ENCODE measurements at places on chromosomes 2 and 18.

GRCh38 chr2:23145460-23145859 lies 239.5 kb upstream of the KLHL29 start:
- no peak for DNase-seq

DNA sequence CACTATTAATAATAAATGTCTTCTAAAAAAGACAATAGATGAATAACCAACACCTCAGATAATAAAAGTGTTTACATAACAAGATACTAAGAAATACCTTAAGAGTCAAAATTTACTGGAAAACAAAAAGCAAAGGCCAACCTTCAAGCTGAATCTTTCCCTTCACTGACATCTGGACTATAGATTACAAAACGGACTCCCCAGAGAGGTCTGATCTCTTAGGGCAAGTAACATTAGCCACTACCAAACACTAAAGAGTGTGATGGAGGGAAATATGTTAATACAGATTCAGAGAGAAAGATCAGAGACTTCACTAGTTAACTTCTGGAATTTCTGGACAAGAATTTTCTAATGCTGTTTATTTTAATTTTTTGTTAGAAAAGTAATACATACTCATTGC lies 13.9 kb downstream of the CLASP1 start:
- DNase-seq = no peak

- DNase-seq = no peak
Observed at GRCh38 chr2:100036793-100037192, 105.6 kb downstream of the AFF3 start.

DNA sequence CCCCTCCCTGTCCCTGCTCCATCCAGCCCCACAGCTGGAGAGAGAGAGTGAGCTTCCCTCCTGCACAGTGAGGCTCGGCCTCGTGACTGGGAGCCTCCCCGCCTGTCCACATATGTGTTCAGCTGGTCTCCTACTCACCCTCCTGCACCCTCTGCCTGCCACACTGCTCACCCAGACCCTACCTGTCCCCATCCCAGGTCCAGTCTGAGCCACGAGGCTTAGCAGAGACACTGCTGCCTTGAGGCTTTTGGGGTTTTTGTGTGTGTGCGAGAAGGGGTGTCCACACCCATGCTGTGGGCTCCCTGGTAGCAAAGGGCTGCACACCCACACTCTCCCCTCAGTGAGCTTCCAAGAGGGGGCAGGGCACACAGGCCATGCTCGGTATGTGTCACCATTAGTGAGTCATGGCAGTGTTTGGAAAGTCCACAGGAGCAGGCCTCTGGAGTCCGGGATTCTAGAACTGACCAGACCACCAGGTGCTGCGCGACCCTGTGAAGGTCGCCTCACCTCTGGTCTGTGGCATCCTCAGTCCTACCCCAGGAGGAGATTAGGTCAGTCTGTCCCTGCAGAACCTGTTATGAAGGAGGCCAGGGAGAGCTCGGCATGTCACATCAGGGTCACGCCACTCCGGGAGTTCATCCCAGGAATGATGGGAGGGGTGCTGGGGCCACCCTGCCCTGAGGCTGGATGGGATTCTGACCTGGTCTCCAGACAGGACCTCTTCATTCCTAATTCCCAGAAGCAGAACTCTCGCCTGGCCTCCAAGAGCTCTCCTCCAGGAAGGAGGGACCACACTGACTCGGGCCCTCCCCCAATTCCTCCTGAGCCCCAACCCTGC lies 39.9 kb upstream of the SMAD7 start:
- no peak for DNase-seq

DNA sequence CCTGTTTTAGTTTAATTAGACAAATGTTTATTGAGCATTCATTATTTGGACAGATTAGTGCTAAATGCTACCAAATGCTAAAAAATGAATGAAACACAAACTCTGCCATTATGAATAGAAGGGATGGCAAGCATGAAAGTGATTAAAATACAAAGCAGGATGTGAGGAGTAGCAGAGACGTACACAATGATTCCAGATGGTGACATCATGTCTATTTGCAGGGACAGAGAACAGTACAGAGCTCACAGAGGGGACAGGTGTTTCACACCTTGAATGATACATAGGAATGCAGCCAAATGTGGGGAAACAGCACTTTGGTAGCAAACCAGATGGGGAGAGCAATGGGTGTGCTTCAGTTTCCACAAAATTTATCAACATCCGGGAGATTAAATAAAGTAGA lies 76.3 kb downstream of the CD226 start:
- DNase-seq = no peak

DNA sequence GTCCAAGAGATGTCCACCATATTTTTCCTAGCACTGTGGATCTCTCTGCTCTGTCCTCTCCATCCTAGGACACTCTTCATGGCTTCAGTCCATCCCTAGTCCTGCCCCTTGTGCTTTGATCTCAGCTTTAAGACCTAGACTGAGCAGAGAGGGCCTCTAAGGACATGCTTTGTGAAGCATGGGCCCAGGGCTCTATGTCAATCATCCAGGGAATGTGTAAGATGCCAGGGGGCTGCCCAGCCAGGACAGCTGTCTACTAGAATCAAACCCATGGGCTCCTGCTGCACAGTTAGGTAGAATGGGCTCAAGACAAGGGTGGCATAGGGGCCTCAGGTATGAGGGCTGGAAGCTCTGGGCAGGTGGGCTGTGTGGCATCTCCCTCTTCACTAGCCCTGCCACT lies 24.9 kb downstream of the TET3 start:
- DNase-seq = no peak

DNA sequence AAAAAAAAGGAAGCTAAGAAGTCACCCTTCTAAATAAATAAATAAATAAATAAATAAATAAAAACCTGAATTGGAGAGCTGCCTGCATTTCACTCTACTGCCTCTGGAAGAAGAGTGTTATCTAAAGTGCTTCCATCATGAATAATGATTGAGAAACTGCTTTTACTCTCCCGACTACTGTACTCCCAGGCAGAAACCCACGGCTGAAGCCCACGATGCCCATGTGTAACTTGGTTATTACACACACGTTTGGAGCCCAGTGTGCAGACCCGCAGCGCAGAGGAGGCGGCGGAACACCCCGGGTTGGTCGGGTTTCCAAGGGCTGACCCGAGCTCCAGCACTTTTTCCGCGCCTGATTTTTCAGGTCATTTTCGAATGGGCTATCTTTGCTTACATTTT lies 697 bp upstream of the SPATS2L start:
- peak; percentile 24 for DNase-seq

DNA sequence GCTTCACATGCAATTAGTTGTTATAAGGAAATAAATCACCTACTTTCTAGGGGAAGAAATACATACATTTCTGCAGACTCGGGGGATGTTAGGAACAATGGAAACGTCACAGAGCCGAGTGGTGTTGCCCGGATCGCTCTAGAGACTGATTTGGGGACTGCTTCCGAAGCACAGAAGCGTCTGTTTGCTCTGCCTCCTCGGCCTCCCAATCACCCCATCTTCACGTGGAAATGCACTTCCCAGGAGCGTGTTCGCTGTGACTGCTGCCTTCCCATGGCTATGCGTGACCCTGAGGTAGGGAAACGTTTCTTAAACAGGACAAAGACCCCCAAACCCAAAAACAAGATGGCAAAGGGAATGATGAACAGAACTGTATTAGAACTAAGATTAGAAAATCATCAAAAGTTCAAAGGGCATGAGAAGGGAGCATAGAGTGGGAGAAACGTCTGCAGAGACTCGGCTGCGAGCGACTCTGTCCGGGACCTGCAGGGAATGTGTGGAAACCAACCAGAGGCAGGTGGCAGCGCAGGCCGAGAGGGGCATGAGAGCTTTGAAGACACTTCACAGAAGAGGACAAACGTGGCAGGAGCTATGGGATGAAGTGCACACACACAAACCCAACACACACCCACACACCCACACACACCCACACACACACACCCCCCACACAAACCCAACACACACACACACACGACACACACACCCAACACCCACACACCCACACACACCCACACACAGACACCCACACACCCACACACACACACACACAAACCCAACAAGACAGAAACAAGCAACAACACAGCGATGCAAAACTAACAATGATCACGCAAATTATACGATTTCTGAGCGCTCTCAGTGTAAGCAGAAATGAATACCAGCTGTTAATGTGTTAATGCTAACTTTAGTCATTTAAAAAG lies 41.3 kb downstream of the RTP5 start:
- DNase-seq = no peak

DNA sequence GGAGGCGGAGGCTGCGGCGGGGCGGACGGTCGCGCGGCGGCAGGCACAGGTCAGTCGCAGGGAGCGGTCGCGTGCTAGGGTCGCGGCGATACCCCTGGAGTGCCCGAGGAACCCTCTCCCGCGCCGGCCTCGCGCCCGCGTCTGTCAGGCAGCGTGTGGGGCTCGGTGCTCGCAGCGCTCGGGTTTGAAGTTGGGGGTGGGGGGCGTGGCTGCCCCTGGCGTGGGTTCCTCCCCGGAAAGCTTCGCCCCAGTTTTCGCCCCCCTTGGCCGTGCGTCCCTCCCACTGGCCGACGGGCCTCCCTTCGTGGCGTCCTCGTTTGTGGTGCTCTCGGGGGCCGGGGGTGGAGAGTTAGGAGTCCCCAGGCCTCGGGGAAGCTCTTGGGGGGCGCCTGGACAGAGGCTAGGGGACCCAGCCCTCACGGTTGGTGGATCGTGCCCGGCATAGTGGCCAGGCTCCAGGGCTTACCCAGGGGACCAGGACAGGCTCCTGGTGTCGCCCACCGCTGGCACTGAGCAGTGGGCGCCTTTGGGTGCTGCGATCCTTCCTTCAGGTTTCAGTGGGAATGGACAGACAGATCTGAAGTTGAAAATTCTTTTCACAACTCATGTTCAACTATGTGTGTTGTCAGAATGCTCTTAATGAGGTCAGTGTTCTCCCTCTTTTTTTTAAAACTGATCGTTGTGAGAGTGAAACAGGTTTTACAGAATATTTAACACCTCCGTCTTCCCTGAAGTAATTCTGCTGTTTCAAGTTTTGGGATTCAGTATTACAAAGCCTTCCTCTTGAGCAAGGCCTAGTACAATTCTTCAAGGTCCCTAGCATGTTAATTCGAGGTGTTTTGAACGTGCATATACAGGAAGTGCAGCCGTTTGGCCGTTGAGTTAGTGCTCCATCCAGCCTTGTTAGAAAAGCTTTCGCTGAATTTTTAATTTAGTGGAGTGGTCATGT lies 604 bp downstream of the RALBP1 start:
- DNase-seq = peak; percentile 77

DNA sequence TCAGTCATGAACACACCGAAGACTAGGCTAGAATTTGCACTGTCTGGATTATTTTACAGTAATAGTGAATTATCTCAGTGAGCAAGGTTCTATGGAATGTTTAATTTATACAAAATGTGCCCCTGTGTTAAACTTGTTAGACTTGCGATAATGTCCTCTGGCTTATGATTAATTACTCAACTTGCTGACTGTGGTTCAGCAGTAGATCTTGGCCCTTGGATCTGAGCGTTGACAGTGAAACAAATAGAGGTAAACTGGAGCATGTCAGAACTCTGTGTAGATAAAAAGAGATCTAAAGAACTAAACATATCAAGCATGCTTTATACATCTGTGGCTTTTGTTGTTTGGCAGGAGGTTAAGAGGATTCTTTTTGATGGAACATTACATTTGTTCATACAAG lies 407.6 kb downstream of the DSEL start:
- DNase-seq = no peak

- peak; percentile 19 for DNase-seq
Observed at GRCh38 chr18:36186461-36187192, 670 bp upstream of the MOCOS start.

DNA sequence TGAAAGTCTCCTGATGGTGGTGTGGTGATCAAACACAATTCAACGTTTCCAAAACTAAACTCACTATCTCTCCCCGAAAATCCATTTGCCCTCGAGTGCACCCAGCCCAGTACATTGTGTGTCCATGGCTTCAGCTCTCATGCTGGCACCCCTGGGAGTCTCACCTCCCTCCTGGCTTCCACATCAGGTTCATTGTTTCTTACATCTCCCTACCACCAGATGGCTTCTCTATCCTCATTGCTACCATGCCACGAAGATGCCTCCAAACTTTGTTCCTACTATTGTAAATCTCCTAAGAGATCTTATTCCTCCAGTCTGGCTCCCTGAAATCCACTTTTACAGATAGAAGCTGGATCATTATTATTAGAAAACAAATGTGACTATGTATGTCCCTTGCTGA lies 197.0 kb downstream of the MYT1L start:
- no peak for DNase-seq

DNA sequence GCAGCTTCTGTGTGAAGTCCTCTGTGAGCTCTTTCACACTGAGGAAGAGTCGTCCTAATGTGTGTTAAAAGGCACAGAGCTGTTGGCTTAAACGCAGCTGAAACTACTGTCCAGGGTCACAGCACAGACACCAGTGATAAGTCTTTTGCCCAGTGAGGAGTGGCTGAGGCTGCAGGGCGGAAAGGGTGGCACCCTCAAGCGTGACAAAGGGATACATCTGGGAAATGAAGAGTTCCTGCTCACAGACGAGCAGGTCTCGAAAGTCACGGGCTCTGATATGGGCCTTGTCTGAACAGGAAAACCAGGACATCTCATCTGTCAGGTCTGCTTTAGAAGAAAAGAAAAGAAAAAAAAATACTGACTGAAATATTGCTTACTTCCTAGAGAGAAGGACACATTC lies 36.5 kb downstream of the TGIF1 start:
- peak; percentile 60 for DNase-seq

DNA sequence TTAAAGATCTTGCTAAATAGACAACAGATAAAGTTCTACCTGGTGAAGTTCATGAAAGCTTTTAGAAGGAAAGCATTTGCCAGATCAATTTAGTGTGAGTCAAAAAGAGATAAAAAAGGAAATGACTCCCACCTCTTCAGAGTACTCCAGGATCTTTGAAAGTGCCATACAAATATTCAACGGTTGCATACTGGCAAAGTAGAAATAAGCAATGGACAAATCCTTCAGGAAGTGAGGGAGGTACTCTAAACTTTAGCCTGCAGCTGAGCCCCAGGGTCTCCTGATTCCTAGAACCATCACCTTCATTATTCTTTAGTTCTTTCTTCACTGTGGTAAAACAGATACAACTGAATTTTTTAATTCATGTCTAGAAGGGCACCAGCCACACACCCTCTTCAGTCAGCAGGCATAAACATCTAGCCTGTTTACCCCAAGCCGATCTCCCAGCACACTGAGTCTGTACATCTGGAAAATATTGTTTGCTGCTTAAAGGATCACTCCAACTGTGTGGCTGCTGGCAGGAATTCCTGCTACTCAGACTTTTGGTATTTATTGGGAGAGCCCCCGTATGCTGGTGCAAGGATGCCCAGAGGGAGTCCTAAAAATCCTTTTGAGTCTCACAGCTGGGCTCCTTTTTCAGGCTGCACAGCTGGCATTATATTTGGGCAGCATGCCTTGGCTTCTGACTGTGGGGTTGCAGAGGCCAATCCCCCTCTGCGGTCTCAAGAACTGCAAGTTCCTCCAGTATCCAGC lies 72.3 kb upstream of the SESTD1 start:
- DNase-seq = no peak

- DNase-seq = no peak
Observed at GRCh38 chr2:154710685-154711084, 12.2 kb downstream of the KCNJ3 start.

- DNase-seq = no peak
Observed at GRCh38 chr2:156023229-156023869, 309.2 kb downstream of the NR4A2 start.

GRCh38 chr2:219508971-219509779 lies 5.1 kb upstream of the ASIC4 start:
- DNase-seq = peak; percentile 59
